ENCODE measurements at places on chromosomes 13 and 19.

DNA sequence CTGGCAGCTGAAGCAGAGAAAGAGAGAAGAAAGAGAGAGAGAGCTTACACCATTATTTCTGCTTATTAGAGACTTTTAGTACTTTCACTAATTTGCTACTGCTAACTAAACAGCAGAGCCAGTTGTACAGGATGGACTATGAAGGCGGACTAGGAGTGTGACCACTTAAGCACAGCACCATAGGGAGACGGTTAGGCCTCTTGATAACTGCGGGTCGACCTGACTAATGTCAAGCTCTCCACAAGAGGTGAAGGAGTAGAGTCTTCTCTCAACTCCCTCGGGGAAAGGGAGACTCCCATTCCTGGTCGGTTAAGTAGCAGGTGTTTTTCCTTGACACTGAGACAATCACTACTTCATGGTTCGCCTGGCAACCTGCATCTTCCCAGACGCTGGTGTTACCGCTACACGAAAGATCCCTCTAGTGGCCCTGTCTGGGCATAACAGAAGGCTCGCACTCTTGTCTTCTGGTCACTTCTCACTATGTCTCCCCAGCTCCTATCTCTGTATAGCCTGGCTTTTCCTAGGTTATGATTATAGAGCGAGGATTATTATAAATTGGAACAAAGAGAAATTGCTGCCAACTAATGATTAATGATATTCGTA, 5.3 kb upstream of the PSG7 start:
- no peak for DNase-seq

DNA sequence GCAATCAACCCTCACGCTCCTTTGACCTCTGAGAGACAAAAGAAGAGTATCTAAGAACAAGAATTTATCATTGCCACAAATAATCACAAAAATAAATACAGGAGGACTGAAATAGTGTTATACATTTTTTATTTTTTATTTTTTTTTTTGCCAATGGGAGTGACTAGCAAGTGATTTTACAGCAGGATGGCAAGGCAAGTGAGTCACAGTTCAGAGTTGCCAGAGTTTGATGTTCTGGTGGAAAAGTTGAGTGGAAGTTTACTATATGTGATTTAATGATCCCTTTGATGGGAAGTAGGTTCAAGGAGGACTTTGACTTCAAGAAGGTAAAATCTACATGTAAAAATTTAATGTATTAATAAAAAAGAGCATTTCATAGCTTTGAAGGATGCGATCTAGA, 2691.4 kb downstream of the PCDH9 start:
- DNase-seq, result no peak

DNA sequence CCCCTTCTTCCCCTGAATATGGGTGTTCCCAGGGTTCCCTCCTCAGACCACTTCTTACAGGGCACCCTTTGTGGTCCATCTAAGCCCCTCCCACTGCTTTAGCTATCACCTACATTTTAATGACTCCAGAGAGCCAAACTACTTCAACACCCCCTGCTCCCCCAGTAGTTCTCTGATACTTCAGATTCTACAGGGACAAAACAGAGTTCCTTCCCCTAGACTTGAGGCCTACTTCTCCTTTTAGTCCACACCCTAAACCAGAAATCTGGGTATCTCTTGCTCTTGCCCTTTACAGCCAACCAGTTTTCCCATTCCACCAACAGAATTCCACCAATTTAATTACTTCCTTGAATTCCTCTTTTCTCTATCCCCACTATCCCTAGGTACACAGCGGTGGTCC, 107.2 kb downstream of the KCNRG start:
- DNase-seq, result no peak

GRCh38 chr13:19056984-19057490, 124.6 kb downstream of the TUBA3C start:
- DNase-seq, result no peak

GRCh38 chr19:10135551-10136334, 16.0 kb upstream of the EIF3G start:
- no peak for DNase-seq

DNA sequence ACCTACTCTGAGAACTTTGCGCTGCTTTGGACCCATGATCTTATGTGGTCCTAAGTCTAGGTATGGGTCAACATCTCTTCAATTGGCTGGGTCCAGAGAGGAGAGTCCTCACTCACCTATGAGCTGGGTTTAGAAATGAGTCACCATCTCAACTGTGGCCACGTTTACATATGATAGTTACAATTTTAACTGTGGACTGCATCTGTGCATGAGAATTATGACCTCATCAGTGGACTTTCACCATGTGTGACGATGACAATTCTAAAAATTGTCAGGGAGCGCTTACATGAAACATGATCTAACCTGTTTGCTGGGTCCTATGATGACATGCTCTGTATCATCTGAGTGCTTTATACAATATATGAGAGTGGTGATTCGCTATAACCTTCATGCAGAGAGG, 12.7 kb upstream of the ZNF724 start:
- DNase-seq, result no peak

DNA sequence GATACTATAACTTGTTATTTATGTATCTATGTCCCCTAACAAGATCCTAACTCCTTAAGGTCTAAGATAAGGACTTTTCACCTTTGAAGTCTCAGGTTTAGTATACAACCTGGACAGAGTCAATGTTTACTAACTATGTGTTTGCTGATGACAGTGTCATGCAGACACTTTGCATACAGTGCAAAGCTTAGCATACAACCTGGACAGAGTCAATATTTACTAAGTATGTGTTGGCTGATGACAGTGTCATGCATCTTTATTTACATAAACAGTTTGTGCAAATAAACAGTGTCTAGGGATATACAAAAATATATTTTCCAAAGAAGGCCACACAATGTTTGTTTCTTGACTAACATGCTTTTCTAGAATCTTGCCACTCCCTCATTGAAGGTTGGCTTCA, 34.7 kb downstream of the DCT start:
- no peak for DNase-seq

DNA sequence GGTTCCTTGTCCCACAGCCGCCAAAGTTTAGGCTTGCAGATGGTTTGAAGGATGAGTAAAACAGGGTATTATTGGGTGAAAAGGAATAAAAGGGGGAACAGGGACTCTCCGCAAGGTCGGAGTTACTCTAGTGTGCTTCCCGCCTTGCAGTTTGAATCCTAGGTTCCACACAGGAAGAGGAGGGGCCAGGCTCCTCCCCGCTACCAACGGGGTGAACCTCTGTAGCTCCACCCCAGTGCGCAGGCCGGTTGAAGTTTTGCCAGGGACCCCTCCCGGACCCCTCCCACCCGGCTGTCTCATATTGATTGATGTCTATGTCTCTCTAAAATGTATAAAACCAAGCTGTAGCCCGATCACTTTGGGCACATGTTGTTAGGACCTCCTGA, 11.6 kb upstream of the GTF2F2 start:
- DNase-seq, result no peak
